Bronchial epithelial cell (primary cell): ENCODE measurements at places on chromosomes 4 and X. TPM values are rescaled to one million over a fixed set of nuclear protein-coding genes. Genes with fewer than 3 reads are reported as not detected.
A peak's percentile ranks its signal among the peaks of the same experiment; 100 is the strongest.

DNA sequence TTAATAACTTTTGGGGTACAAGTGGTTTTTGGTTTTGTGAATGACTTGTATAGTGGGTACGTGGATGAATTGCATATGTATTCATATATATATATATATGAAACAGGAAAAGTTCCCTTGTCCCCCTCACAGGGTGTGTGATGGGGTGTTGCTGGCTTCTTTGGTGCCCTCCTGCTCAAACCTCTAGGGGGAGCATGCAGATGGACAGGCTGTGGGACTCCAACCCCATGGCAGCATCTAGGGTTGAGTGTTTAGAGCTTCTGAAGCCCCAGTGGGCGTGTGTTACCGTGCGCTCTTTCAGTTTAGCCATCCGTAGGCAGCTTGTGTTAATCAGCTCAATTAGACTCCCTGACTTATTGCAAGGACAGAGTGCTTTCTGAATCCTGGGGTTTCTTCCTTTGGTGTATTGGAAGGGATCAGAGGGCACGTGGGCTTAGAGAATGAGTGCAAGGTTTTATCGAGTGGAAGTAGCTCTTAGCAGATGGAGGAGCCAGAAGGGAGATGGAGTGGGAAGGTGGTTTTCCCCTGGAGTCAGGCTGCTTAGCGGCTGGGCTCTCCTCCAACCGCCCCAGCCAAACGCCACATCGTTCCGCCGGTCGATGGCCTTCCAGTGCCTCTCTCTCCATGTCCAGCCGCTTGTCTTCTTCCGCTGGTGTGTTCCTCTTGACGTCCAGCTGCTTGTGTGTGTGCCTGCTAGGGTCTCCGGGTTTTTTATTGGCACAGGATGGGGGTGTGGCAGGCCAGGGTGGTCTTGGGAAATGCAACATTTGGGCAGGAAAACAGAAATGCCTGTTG, 674.4 kb upstream of the LCORL start:
- no peak for DNase-seq

DNA sequence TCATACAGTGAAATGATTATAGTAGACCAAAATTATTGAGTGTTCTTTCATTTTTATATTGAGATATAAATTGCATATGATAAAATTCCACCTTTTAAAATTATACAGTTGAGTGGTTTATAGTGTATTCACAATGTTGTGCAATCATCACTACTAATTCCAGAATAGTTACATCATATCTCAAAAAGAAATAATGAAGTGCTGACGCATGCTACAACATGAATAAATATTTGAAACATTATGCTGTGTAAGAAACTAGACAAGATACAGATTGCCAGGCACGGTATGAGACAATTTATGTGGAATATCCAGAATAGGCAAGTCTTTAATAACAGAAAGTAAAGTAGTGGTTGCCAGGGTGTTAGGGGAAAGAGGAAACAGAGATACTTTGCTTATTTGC, 871.7 kb downstream of the FAM133A start:
- peak; percentile 73 for DNase-seq

GRCh38 chrX:21933077-21933476, 7.4 kb upstream of the SMS start:
- no peak for DNase-seq

DNA sequence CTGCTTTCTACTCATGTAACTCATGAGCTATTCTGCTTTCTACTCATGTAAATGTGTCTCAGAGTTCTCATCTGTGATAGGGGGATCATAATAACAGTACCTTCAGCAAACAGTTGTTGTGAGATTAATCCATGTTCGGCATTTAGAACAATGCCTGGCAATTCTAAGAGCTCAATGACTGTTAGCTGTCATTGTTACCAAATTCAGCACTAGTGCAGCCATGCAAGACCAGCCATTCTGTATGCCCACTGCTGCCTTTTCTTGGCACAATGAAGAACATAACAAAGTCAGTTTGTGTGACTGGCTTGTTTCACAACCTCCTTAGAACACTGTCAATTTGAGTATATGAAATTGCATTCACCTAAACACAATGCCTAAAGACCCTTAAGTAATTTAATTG, 163.2 kb downstream of the ANK2 start:
- no peak for DNase-seq

GRCh38 chr4:74315376-74315775, 7.1 kb downstream of the EPGN start:
- DNase-seq: no peak

DNA sequence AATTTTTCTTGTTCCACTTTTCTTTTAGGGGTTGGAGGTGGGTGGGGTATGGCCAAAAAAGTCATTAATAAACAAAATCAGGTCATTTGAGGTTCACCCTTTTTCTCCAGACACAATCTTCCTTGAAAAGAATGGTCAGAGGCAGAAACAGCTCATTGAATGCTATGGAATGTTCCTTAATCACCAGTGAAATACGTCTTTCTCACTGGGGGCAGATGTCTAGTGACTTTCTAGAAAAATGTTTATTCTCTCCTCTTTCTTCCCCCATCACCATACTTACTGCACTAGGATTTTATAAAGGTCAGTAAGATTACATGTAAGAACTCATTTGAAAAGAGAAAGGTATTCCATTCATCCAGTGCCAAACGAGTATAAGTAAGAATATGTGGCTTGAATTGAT, 44.5 kb downstream of the MGST2 start:
- DNase-seq: peak; percentile 18

DNA sequence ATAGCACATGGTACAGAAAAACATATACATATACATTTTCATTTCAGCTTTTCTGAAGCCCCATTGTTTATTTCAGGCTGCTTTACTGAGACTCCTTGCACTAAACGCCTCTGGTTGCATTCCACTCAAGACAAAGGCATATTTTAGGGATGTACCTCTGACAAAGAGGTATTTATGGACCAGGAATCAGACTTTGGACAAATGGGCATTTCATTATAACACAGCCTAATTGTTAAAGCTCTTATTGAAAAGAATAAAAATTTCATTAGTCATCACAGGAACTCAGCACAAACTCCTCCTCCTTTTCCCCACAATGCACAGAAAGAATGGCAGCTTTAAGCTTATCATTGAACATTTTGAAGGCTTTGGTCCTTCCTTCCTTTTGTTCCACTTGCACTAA, 62.9 kb upstream of the UGT8 start:
- DNase-seq: peak; percentile 31

- DNase-seq: no peak
Measured at GRCh38 chr4:135941671-135942070, 1590.6 kb downstream of the PCDH18 start.

- no peak for DNase-seq
Measured at GRCh38 chr4:6758728-6759127, 23.8 kb upstream of the KIAA0232 start.

DNA sequence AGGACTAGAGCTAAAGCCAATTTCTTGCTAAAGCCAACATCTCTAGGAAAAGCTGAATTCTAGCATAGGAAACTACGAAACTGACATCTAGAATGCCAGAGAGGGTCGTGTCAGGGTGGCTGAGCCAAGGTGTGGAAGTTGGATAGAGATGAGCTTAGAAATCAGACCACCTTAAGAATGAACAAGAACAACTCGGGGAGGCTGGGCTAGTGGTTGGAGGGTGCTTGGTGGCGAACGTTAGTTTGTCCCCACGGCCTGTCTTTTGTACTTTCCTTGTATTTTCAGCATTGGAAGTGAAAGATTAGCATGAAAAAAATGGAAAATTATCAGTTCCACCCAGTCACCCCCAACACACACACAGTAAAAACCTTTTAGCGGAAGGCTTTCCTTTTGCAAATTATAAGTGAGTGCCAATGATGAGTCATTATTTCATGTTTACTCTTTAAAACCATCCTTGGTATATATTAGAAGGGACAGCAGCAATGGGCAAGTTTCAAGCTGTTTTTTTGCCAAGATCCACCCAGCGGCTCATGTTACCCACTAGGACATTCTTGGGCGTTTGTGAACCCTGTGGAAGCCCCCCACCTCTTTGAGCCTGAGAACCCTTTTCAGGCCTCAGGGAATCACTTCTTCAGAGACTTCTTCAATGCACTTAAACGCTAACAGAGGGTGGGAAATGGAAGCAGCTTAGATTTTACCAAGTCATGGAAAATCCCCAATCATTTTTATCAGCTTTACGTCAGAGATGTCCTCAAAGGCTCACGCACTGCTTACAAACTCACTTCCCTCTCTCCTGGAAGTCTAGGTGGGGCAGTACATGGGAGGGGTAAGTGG, 4.9 kb upstream of the PPEF1 start:
- DNase-seq: peak; percentile 73

GRCh38 chrX:54042609-54043021, 1.7 kb downstream of the PHF8 start:
- peak; percentile 15 for DNase-seq

DNA sequence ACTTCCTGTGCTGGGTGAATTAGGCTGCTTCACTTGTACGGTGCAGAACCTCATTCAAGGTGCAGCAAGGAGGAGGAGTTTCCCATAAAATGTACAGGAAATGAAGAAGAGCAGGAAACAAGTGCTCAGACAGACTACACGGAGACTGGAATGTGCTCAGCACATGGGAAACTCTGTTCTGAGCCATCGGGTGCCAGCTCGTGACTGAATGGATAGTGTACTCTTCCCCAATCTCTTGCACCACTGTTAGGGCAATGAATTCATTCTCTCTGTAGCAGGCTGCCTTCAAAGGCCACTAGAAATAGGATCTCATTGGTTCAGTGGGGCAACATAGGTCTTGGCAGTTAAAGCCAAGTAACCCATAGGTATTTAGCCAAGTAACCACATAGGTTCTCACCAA, 200.0 kb upstream of the LDB2 start:
- DNase-seq: no peak

DNA sequence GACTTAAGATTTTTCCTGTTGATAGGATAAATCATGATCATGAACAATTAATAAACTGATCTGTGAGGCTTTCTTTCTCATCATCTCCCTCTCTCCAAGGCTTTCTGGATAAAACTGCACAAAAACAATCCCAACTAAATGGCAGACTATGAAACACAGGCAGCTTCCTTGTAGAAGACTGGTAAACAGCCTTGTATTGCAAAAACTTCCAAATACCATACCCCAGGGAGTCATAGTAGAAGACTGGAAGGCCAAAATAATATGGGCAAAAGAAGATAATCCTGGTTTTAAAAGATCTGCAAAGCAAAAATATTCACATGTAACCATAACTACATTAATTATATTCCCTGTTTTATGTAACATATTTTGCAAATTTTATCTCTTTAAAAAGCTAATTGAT, 113.0 kb downstream of the ANAPC10 start:
- no peak for DNase-seq

DNA sequence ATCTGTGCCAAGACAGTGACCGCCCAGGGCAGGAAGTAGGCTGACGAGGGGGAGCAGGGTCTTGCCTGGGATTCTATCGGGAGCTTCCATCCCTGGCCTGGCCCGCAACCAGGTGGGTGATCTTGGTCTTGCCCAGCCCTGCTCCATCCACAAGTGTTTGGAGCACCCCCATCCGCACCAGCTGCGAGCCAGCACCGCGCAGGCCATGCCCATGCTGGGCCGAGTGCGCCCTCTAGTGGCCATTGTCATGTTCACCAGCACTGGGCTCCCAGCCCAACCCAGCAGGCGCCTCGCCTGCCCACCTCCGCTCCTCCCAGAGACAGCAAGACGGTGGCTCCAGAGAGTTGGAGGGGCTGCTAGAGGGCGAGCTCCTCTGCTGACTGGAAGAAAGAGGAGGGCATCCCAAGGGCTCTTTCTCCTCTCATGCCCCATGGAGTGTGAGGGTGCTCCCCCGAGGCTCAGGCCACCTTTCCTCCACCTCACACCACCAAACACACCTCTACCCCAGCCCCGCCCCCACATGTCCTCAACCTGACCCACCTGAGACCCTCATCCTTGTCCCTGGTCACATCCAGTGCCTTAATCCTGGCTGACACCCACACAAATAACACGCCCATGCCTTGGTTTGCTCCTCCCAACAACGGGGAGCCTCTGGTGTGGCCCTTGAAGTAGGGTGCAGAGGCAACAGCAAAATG, 9.8 kb upstream of the ATP2B3 start:
- DNase-seq: peak; percentile 33

DNA sequence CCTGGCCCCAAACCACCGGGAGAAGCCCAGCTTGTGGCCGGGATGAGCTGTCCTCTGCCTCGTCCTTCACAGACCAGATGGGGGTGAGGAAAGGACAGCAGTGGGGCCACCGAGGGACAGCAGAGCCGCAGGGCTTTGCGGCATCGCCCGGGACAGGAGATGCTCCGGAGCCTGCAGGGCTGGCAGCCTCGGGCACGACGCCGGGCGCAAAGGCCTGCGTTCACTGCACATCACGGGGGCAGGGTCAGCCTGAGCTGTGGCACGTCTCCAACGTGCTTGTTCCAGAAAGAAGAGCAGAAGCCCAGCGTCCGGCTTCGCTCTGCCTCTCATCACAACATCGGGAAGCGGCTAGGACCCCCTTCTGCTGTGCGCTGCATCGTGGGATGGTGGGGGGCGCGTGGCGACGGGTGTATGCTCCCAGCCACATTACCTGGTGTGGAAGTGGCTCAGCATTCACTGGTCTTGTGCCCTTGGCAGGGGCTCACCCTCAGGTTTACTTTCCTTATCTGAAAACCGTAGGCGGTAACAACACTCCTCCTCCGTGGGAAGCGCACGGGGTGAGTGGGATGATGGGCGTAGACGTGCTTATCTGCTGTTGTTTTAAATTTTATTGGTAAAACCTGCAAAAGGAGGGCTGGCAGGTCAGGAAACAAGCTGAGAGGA, 7.4 kb downstream of the TADA2B start:
- DNase-seq: no peak

- DNase-seq: peak; percentile 12
Measured at GRCh38 chrX:7316280-7316679, 168.3 kb upstream of the PUDP start.

The NKX6-1 gene
- not detected in 2 replicates for total RNA-seq

The EFNB1 gene
- 117 and 159 TPM in 2 replicates for total RNA-seq

The ARHGEF38 gene
- total RNA-seq: 0.26 TPM in 1 of 2 replicates, not detected in the other

The TAPT1 gene
- total RNA-seq: 11.6 and 15.0 TPM in 2 replicates

The FAM90A26 gene
- not detected in 2 replicates for total RNA-seq

The PARM1 gene
- total RNA-seq: 0.13 TPM in 1 of 2 replicates, not detected in the other

The AMTN gene
- total RNA-seq: 0.38 and 0.79 TPM in 2 replicates
